ENCODE measurements at places on chromosomes 5 and 9. TPM values are rescaled to one million over a fixed set of nuclear protein-coding genes. Genes with fewer than 3 reads are reported as not detected.

DNA sequence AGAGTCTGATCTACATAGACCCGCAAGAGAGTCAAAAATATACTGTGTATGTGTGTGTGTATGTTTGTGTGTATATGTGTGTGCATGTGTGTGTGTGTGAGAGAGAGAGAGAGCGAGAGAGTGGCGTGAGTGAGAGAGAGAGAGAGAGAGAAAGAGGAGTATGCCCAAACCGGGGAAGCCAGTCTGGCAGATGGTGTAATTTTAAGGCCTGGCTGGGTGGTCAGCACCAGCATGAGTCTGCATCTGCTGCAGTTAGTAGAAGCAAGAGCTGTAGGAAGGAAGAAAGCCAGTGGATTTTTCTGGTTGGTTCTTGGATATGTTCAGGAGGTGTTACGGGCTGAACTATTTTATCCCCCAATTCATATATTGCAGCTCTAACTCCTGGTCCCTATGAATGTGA is 75.2 kb downstream of the ACTBL2 start:
- no peak for DNase-seq

PHF24 gene
- total RNA-seq, result 2.2 TPM

- no peak for DNase-seq
Measured at GRCh38 chr5:178817506-178817905, 42.2 kb upstream of the ZNF354B start.

DNA sequence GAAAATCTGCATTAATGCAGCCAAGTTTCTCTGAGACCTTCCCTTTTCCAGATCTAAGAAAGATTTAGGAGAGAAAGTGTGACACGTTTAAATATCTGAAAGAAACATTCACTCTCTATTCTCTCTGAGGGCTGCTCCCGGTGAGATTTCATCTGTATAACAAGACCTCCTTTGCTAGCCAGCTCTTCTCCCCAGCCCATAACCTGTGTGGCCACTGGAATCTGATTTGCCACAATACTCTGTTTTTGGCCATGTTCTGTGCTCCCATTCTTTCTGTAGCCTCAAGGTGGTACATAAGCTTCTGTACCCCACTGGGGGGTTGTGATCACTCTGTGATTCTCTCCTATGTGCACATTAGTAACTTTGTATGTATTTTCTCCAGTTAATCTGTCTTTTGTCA is 291.0 kb upstream of the SEMA6A start:
- DNase-seq, result no peak

DNA sequence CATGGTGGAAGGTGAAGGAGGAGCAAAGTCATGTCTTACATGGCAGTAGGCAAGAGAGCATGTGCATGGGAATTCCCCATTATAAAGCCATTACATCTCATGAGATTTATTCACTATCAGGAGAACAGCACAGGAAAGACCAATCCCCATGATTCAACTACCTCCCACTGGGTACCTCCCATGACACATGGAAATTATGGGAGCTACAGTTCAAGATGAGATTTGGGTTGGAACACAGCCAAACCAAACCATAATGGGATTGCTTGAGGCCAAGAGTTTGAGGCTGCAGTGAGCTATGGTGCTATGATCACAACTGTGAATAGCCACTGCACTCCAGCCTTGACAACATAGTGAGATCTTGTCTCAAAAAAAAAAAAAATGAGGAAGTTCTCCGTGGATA is 581.8 kb downstream of the TAF11L14 start:
- no peak for DNase-seq

DNA sequence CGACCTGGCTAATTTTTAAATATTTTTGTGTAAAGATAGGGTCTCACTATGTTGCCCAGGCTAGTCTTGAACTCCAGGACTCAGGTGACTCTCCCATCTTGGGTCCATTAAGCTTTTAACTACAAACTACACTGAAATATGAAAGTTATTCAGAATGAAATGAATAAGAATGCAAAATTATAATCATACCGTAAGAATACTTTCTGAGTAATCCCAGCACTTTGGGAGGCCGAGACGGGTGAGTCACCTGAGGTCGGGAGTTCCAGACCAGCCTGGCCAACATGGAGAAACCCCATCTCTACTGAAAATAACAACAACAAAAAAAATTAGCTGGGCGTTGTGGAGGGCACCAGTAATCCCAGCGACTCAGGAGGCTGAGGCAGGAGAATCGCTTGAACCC is 1.1 kb upstream of the ORM1 start:
- no peak for DNase-seq

DNA sequence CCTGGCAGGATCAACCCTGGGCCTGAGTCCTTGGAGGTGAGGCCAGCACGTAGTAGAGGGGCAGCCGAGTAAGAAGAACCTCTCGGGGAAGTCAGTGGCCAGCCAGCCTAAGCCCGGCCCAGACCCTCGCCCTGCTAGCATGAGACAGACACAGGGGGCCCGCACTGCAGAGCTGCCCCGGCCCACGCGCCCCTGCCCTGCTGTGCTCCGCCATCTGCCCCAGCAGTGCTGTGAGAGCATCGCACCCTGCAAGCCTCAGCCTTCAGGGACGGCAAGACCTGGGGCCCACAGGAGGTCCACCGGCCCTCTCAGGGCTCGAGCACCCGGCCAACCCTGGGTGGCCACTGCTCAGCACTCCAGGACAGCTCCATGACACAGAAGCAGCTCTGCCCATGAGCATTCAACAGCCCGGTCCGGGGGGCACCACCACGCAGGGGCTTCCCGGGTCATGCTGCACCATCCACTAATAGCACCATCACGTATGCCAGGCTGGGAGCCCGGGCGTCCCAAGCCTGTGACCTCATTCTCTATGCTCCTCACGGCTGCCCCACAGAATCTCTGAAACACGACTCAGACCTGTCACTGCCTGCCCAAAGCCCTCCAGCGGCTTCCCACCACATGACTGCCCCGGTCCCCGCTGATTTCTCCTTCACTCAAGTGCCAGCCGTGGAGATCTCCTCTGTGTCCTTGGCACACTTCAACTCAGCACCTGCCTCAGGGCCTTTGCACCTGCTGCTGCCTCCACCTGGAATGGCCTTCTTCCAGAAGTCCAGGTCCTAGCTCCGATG is 38.1 kb downstream of the ADAMTS2 start:
- peak; percentile 7 for DNase-seq

- peak; percentile 5 for DNase-seq
Measured at GRCh38 chr5:172502969-172503368, 48.6 kb upstream of the SH3PXD2B start.

DNA sequence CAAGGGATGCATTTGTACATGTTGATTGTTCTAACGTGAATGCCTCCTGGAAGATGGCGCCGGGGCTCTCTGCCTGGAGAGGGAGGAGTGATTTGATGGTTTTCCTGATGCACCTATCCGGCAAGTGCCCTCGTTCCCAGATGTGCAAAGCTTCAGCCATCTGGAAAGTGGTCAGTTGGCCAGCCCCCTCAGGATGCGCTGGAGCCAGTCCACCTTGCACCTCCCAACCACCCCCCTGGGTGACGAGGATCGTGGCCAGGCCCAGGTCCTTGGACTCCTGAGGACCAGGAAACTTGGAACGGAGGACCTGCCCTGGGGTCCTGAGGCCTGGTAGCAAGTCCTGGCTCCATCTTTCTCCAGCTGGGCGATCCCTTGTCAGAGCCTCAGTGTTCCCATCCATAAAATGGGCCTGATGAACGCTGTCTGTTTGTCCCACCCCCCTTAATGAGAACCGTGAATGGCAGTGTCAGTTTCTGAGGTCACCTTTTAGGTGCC is 23.6 kb upstream of the RNU6ATAC start:
- no peak for DNase-seq

DNA sequence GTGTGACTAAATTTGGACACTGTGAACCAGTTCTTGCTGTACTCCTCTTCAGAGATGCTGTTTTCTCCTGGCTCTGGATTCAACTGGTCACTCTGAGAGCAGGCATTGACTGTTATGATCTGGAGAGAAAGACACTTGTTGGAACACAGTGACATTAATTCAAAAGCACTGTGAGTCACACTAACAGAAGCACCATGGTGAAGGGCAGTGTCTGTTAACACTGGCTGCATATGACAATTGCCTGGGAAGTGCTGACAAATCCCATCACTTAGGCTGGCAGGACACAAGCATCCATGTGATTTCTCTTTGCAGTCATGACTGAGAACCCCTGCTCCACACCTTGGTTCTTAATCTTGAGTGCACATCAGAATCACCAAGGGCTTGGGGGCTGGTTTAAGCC is 132.4 kb downstream of the TRPM6 start:
- DNase-seq, result no peak

GRCh38 chr9:131598121-131598520 is 52.8 kb downstream of the PRRT1B start:
- DNase-seq, result no peak

GRCh38 chr5:126686451-126687126 is 85.8 kb downstream of the PHAX start:
- no peak for DNase-seq

DNA sequence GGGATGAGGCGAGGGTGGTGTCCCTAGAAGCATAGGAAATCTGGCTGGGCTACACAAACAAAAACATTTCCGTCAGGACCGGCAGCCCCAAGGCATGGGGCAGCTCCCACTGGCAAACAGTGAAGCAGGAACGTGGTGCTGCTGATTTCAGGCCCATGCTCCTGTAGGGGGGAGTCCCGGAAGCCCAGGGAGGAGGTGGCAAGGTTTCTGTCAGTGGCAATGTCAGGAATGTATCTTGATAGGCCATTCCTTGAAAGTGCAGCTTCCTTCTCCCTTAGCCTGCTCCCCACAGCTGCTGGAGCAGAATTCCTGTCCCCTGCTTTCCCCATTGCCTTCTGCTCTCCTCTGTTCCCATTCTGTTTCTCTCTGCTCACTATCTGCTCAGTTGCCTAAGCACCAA is 42.4 kb downstream of the MRRF start:
- DNase-seq, result peak; percentile 21

SLC45A2 gene
- total RNA-seq, result not detected

FGF10 gene
- 0.26 TPM for total RNA-seq

GRCh38 chr9:107735821-107736220 is 246.3 kb upstream of the KLF4 start:
- DNase-seq, result no peak

DNA sequence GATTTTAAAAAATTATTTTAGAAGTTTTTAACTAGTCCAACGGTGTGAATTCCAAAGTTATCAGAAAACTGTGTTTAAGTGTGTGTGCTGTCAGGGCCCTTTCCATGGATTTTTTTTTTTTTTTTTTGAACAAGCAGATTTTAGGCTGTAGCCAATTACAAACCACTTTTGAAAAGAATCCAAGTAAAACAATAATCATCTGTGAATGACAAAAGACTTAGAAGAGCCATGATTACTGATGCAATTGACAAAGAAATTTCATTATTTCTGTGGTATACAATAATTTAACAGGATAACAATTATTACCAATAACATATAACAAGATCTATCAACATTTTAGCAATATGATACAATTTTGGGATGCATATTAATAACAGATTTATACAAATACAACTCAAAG is 16.2 kb upstream of the PAIP1 start:
- DNase-seq, result no peak

CSF1R gene
- 6.8 TPM for total RNA-seq

DNA sequence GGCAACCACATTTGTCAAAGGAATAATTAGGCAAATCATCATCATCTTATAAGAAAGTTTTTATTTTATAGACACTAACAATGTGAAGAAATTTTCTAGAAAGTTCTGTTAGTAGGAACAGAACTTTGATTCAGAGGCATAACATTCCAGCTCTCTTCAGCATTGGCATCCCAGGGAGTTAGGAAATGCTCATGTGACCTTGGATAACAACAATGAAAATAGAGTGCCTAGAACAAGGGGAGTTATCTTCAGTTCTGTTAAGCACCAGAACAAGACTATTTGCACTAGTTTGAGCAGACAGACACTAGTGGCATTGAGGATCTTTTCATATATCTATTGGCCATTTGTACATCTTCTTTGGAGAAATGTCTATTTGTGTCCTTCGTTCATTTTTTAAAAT is 7.0 kb upstream of the NMUR2 start:
- no peak for DNase-seq

GRCh38 chr9:137397675-137398423 is 25.1 kb downstream of the EXD3 start:
- DNase-seq, result no peak

PCDHB16 gene
- total RNA-seq, result 1.3 TPM

PTGER4 gene
- total RNA-seq, result 5.8 TPM

ORM2 gene
- not detected for total RNA-seq

DNA sequence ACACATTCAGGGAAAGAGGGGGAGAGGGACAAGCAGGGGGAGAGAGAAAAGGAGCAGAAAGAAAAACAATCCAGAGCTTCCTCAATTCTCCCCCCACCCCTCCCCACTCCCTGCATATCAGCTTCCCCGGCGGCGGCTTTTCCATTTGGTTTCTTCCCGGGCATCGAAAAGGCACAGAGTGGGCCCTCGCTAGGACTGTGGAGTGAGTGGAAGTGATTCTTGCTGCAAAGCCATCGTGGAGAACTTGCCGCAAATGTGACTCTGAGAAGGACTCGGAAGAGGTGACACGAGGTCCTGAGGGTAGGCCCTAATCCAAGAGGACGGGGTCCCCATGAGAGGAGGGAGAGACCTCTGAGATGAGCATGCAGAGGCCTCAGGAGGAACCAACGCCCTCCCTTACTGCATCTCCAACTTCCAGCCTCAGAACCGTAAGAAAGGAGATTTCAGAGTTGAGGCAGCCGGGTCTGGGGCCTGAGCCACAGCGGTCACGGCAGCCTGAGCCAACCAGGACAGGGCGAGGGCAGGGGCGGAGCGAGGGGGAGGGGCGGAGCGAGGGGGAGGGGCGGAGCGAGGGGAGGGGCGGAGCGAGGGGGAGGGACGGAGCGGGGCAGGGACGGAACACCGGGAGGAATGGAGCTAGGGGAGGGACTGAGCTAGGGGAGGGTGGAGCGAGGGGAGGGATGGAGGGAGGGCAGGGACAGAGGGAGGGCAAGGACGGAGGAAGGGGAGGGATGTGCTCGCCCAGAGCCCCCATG is 21.2 kb upstream of the SARDH start:
- DNase-seq, result peak; percentile 34

TJP2 gene
- 67.8 TPM for total RNA-seq

DNA sequence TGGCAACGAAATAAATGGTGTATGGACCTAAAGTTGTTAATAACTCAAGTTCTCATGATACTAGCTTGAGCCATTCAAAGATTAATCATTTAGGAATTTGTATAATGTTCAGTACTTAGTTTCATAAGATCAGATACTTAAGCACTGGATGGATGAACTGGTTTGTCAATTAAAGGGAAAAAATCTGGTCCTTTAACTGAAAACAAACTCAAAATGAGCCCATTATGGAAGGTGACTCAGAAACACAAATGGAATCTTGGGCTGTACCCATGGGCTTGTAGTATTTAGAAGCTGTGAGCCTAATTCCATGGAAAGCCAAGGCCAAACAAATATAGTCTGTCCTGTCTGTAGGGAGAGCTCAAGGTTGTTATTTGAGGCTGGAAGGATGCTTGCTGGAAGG is 27.6 kb upstream of the ADRB2 start:
- DNase-seq, result no peak

- no peak for DNase-seq
Measured at GRCh38 chr9:108083160-108083750, 593.7 kb upstream of the KLF4 start.

GRCh38 chr9:84405667-84406066 is 65.1 kb upstream of the SLC28A3 start:
- no peak for DNase-seq

Measured in heart right ventricle (tissue), 16 donors.